Neuronal stem cell (in vitro differentiated cells): ENCODE measurements at places on chromosomes 13 and 19.

GRCh38 chr13:79973533-79973963 is 367.4 kb downstream of the SPRY2 start:
- no peak for DNase-seq

DNA sequence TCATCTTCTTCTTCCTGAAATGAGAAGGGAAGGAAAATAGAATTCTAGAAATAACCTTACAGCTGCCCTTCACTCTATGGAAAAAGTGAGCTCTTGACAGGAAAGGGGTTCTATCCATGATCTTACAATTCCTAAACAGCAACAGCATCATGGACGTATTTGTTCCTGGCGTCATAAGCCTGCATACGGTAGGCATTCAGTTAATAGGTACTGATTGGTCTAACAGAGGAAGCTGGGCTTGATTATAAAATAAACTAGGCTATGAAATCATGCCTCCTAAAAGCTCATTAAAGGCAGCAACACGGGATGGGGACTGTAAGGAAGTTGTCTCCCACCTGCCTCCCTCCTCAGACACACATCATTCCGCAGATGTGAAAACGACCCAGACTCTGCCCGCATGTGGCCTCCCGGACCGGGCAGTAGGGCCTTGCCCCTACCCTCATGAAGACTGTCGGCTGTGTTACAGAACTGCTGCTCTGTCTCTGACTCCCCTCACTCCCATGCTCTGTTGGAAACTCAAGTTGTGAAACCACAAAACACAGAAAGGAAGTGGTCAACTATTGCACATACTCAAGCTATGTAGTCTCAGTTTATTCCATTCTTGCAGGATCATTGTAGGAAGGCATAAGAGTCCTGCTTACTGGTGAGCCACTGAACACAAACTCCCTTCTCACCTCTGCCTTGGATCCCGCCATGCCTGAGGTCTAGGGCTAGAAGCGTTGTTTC is 129.8 kb downstream of the DLEU7 start:
- no peak for DNase-seq

DNA sequence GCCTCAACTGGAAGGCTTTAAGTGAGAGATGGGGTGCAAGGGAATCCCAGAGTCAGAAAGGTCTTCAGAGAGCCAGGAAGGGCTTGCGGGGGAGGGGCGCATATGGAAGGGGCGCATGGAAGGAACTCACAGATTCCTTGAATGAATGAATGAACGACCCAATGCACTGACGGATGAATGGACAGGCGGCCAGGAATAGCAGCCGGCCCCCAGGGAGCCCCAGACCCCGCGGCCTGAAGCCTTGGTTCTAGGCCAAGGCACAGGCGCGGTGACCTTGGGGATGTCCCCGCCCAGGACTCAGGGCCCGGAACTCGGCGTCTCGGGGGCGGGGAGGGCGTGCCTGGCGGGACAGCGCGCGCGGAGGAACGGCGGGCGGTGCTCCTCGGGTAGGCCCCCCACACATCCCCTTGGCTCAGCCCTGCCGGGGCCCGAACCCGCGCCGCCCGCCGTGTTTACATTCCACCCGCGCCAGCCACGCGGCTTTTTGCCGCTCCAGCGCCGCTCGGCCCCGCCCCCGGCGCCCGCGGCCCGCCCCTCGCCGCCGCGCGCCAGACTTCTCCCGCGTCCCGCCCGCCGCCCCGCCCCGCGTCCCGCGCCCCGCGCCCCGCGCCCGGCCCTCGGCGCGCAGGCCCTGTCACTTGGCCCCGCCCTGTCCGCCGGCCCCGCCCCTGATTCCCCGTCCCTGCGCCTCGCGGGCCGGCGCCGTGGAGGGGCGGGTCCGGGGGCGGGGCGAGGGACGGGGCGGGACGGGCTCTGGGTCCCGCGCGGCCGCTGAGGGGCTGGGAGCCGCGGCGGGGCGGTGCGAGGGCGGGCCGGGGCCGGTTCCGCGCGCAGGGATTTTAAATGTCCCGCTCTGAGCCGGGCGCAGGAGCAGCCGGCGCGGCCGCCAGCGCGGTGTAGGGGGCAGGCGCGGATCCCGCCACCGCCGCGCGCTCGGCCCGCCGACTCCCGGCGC is at the start of gene CCNE1:
CCNE1 (plus strand) TSS at position 867 of the 955 bp plus-strand sequence. CDS start 565 bp downstream, outside the sequence.
- DNase-seq = peak; percentile 88

DNA sequence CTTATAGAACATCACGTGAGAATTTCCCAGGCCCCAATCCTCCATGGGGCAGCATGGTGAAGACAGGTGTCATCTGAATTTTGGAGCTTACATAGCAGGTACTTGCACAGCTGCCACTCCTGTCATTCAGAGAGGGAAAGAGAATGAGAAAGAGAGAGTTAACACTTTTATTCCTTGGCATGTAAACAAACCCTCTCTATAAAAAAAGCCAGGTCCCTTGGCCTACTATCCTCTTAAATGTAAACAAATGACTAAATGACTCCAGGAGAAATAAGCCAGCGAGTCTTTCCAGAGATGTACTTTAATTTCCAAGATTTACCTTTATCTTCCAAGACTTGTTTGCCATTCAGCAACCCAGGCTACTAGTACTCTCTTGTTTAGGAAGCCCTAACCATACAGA is 195.3 kb upstream of the HTR2A start:
- DNase-seq = no peak

DNA sequence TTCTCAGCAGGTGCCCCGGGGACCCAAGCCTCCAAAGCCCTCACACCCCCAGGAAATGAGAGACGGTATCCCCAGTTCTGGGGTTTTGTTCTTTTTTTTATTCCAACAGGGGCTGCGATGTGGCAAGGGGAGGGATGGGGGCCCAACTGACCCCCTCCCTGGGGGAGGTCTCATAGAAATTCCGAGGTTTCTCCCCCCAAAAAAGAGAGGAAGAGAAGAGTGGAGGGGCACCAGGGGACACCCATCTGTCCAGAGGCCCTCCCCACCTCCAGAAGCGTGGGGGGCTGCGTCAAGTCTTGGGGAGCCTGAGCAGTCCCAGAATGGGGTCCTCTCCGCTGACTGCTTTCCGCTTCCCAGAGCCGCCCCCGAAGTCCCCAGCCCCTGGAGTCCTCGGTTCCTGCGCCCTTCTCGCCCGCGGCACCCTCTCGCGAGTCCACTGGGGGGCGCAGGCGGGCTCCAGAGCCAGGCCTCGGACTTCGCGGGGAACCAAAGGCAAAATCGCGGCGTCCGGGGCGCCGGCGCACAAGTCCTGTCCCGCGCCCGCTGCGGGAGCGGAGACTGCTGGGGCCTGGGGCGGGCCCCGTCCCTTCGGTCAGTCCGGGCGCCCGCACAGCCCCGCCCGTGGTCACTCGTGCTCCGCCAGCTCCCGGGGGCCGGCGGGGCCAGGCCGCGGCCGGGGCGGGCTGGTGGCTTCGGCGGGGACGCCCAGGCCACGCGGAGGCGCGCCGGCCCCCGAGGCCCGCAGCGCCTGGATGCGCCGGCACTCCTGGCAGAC is 4.4 kb upstream of the ATP1A3 start:
- DNase-seq = peak; percentile 66

DNA sequence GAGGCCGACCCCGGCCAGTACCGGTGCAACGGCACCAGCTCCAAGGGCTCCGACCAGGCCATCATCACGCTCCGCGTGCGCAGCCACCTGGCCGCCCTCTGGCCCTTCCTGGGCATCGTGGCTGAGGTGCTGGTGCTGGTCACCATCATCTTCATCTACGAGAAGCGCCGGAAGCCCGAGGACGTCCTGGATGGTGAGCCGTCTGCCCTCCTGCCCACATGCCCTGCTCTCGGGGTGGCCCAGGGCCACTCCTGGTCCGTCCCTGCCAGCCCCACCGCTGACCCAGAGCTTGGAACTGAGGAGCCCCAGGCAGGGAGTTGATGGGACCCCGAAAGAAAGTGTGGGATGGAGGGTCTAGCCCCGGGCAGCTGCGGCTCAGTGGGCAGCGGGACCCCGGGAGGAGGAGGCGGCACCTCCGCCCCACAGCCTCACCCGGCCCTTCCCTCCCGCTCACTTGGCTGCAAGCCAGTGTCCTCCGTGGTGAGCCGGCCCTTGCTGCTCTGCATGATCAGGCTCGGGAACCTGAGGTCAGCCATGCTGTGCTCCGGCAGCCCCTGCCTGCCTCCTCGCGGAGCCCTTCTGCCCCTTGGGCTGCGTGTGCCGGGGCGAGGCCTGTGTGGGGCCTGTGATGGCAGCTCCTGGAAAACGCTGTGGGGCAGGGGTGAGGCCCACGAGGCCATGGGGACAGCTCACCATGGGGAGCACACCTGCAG is 8.1 kb upstream of the HCN2 start:
- no peak for DNase-seq

DNA sequence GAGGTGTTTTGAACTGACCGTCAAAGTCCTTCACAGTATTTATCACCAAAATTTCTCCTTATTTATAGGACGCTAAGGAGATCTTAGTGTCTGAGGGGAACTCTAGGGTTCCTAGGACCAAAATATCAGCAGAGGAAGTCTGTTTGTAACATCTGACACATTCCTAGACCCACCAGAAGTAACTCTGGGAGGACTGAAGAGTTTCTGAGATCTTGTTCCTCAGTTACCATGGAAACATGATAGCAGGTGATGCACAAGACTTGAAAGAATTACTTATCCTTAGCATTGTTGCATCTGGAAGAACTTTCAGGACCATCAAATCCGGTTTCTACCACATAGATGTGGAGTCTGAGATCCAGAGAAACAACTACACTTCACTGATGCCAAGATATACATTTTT is 164.6 kb downstream of the IER2 start:
- DNase-seq = no peak

DNA sequence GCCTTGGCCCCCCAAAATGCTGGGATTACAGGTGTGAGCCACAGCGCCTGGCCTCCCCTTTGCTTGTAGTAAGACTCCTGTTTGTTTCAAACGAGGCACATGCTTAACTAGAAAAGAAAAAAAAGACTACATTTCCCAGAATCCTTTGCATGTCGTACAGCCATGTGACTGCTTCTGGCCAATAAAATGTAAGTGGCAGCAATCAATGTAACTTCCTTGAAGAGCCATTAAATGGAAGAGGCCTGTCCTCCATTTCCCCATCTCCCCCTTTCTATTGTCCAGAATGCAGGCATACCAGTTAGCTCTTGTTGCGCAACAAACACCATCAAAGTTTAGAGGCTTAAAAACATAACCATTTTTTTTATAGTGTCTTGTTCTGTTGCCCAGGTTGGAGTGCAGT is 10.4 kb upstream of the GPR32 start:
- DNase-seq = no peak

DNA sequence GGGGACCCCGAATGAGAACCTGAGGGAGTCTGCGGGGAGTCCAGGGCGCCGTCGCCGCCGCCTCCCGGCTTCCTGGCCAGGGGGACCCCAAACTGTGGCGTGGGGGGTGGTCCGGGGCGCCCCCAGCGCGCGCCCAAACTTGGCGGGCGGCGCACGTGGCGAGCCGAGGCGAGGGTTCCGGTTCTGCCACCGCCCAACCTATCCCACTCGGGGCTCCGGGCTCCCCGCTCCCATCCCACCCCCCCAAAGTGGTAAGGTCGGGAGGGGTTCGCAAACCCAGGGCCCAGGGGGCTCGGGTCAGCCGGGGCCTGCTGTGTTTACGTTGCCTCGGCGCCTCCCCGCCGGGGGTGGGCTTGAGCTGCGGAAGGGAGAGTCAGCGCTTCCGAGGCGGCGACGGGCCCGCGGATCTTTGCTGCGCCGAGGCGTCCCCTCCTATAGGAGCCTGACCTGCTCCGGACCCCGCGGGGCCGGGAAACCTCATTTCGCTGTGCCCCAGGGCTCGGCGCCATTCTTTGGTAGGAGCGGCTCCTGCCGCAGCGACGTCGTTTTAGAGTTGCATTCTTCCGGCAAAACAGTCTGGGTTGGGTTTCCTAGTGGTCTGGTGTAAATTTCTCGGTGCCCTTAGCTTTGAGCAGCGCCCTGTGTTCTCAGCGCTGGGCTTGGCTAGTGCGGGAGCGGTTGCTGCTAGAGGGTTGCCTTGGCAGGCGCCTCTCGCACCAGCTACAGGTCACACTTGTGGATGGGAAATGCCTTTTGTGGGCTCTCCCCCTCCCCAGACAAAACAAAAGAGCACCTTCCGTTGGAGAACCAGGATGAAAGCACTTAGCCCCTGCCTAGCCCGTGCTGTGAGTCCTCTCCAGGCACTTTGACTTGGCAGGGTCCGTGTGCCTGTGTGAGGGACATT is 1.2 kb downstream of the DAZAP1 start:
- DNase-seq = peak; percentile 35

GRCh38 chr13:105830821-105831220 is 704.6 kb downstream of the EFNB2 start:
- no peak for DNase-seq

DNA sequence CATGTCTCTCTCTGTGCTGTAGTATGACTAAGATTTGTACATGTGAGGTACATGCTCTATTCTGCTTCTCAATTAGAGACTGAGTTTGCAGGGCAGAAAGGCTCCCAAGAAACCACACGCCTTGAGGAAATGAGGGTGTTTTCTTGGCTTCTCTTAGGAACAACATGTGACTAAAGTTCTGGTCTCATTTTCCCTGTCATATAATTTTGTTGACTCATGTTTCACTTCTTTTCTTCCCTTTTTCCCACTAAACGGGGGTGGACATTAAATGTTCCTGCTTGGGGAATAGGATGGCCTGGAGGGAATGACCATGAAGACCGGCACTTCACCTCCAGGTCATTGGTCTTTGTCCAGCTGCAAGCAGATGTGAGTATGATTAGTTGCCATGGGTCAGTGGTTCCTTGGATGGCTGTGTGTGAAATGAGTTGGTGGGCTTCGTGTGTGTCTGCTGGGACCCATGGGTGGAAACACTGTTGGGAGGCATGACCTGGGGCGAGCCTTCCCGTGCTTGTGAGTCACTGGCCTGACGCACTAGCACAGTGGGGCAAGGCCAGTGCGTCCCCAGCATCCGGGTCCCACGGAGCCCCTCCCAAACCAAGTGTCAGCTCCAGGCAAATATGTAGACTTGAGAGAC is 56.6 kb downstream of the COL4A1 start:
- DNase-seq = no peak

DNA sequence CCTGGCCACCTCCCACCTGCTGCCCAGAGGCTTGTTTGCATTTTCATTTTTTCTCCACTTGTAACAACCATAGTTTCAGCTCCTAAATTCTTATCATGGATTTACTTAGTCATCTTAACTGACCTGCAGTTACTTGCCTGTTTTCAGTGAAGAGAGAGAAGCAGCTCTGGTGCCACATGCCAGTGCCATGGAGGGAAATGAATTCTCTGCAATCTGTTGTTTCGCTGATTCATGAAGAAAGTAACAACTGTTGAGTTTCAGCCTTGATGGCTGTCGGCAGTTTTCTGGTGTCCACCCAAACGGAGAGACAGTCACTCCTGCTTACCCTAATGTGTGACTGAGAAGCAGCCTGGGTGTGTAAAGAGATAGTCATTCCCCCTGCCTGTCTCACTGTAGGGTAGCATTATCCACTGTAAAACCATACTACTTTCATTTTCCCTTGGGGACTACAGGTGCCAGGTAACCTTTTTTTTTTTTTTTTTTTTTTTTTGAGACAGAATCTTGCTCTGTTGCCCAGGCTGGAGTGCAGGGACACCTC is 116.1 kb downstream of the DNAJC3 start:
- DNase-seq = no peak

- DNase-seq = no peak
Measured at GRCh38 chr19:33728141-33728540, 68.5 kb upstream of the KCTD15 start.

GRCh38 chr13:72230131-72230530 is 363.1 kb upstream of the DACH1 start:
- DNase-seq = no peak

- DNase-seq = no peak
Measured at GRCh38 chr19:6425732-6426620, 1.4 kb upstream of the KHSRP start.

- DNase-seq = no peak
Measured at GRCh38 chr13:99027661-99028425, 50.0 kb upstream of the DOCK9 start.

GRCh38 chr19:51025401-51025800 is 1.0 kb downstream of the KLK11 start:
- DNase-seq = no peak
